CMK (cell line): ENCODE measurements at places on chromosomes 7 and 10.

DNA sequence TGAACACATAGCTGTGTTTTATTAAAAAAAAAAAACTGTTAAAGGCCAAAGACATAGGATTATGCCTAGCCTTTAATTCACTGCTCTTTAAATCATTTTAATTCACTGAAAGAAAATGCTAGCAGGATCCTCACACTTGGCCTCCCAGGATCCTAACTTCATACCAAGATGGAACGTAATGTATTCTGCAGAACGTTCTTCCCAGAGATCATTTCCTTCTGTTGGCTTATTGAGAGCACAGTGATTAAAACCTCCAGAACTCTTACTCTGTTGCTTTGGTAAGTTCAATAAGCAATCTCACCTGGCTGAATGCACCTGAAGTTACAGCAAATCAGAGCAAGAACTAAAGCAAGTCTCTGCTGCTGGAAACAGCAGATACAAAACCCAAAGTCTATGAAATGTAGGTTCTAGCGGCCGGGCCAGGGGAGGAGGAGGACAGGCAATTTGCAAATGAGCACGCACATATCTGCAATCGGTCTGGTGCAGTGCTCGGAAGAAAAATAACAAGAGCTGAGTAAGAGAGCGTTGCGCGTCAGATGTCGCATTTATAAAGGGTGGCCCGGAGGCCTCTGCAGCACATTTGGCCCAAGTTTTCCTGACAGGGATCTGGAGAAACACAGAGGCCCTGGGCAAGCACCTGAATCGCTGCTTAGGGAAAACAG lies 193.9 kb downstream of the FAM107B start:
- DNase-seq: no peak

DNA sequence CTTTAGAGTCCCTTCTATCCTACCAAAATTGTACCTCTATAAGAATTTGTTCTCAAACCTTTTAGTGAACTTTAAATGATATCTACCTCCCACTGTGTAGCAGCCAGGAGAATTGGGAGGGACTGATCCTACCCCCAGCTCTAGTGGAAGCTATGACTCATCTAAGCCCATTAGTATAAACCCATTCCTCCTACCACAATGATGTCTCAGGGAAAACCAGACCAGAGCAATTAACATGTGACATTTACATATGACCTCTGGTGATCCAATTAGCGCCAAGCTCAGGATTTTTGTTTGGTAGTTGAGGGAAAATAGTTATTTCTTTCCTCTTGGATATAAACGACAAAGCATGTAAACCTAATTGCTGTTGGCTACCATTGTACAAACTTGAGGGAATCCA lies 33.1 kb upstream of the R3HCC1L start:
- no peak for DNase-seq

DNA sequence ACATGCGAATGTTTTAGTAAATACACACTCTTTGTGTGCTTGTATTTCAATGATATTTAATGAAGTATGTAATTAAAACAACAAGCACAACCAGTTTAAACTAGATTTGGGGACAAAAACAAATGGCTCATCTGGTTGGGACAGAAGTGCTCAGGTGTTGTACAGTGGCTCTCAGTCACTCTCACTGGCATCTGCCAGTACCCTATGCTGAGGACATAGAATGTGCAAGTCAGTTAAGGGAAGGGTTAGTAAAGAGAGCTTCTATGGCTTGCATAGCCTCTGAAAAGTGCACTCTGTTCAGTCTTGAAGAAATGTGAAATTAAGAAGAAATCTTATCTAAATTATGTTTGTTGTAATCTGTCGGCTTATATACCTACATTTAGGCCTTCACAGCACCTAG lies 183.0 kb downstream of the LRRC4 start:
- DNase-seq: no peak

- no peak for DNase-seq
Measured at GRCh38 chr7:44348851-44349781, 23.7 kb upstream of the CAMK2B start.

GRCh38 chr7:116630357-116630756 lies 41.6 kb upstream of the MET start:
- DNase-seq: no peak

GRCh38 chr7:19202599-19202998 lies 57.4 kb upstream of the FERD3L start:
- no peak for DNase-seq

DNA sequence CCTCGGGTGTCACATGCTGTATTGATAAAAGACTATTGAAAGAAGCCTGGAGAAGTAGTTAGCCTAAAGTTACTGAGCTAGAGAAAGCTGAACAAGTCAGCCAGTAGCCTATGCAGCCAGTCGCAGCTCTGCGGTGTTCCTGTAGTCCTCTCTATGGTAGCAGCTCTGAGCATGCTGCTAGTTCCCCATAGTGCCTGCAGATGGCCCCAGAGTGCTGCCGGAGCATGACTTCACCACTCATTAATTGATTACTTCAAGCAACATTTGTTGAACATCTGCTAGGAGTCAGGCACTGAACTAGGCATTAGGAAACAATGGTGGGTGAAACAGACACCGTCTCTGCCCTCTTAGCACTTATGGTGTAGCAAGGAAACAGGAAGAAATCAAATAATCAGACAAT lies 422.7 kb downstream of the SORCS3 start:
- no peak for DNase-seq

GRCh38 chr10:127345231-127345965 lies 149.0 kb upstream of the INSYN2A start:
- DNase-seq: no peak

GRCh38 chr7:54987772-54988171 lies 31.0 kb upstream of the EGFR start:
- no peak for DNase-seq

GRCh38 chr10:97633921-97634320 lies 621 bp upstream of the MORN4 start:
- no peak for DNase-seq

DNA sequence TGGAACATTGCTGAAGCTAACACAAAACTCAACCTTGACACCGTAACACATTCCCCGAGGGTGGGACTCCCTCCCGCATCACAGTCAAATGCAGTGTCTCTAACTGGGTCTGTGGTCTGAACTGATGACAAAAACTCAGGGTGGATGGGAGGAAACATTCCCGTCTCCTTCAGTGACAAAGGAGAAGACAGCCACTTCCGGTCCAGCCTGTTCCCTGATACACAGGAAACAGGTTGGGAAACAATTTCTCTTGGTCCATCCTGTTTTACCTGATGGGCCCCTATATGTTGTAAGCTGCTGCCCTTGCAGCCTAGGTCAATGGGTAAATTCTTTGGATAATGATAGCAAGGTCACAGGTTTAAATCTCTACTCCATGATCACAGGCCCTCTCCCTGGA lies 20.4 kb downstream of the SLC13A4 start:
- DNase-seq: no peak

- no peak for DNase-seq
Measured at GRCh38 chr10:10830293-10830986, 187.2 kb upstream of the CELF2 start.

GRCh38 chr7:117229350-117229749 lies 93.5 kb downstream of the WNT2 start:
- no peak for DNase-seq

DNA sequence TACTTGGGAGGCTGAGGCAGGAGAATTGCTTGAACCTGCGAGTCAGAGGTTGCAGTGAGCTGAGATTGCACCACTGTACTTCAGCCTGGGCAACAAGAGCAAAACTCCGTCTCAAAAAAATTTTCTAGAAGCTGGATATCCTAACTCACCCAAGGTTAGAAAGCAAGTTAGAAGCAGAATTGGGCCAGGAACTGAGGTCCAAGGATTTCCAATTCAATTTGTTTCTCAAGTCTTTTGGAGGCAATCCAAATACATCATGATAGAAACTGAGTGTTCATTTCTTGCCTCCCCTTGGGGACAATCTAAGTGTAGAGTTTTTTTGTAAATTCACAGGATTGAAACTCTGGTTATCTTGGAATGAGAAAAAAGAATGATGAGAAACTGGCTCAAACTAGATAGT lies 45.5 kb downstream of the LAMB1 start:
- DNase-seq: no peak

- DNase-seq: no peak
Measured at GRCh38 chr7:101867265-101867664, 49.8 kb downstream of the CUX1 start.

DNA sequence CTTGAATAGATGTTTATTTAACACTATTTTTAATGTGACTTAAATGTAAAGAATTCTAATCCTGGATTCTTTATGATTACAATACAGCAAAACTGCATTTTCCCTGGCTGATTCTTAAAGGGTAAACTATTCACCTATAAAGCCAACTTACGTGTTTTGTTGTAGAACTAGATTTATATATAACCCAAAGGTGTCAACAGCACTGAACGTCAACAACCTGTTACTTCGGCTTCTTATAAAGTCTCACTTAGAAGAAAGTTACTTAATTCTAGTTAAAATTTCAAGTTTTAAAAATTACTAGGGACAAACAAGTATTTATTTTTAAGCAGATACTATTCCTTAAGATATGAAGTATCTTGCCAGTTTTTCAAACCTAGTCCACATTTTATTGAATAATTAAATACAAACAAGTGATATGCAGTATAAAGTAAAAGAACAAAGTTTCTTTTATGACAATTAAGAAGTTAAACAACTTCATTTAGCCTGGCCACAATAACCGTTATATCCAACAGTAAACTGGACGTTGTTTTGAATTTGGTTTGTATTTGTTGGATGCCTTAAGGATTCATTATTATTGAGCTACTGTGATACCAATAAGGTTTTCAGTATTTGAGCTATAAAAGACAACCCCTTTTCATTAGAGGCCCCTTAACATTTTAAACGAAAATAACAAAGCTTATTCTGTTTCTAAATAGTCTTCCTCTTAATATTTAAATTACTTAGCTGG lies 83.1 kb downstream of the SNX10 start:
- no peak for DNase-seq

DNA sequence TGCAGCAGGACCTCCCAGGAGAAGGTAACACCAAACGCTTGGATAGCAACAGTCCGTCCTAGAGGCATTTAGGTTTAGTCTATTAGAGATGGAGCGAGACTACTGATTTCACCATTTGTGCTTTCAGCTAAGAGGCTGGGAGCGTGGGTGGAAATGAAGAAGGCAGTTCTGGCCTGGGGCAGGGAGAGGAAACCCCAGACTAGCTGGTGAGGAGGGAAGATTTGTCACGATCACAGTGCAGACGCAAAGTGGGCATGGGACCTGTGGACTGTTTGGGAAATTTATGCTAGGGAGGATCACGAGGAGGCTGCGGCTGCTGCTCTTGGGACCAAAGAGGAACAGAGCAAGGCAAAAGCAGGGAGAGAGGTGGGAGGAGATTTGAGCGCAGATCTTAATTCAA lies 130.4 kb upstream of the AOAH start:
- no peak for DNase-seq

- DNase-seq: no peak
Measured at GRCh38 chr10:88254091-88254490, 329.0 kb downstream of the RNLS start.

- DNase-seq: no peak
Measured at GRCh38 chr7:140645166-140645900, 4.7 kb upstream of the DENND2A start.

- no peak for DNase-seq
Measured at GRCh38 chr7:113606325-113606724, 312.5 kb downstream of the PPP1R3A start.

DNA sequence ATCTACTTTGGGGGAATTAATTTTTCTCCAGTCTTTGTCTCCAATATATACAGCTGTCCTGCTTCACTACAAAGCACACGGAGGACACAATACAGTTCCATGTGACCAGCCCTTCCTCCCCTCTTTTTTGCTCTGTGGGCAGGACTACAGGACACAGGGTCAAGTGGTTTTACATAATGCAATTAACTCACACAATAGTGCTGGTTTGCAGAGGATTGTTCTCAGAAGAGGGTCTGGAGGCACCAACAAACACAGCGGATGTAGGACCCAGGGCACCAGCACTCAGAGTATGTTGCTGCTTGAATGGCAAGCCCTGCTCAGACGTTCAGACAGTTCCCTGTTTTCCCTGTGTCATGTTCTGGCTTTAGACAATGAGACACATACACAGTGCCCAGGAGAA lies 52.0 kb upstream of the NPTX2 start:
- no peak for DNase-seq

- no peak for DNase-seq
Measured at GRCh38 chr7:78794101-78794500, 659.4 kb downstream of the MAGI2 start.

DNA sequence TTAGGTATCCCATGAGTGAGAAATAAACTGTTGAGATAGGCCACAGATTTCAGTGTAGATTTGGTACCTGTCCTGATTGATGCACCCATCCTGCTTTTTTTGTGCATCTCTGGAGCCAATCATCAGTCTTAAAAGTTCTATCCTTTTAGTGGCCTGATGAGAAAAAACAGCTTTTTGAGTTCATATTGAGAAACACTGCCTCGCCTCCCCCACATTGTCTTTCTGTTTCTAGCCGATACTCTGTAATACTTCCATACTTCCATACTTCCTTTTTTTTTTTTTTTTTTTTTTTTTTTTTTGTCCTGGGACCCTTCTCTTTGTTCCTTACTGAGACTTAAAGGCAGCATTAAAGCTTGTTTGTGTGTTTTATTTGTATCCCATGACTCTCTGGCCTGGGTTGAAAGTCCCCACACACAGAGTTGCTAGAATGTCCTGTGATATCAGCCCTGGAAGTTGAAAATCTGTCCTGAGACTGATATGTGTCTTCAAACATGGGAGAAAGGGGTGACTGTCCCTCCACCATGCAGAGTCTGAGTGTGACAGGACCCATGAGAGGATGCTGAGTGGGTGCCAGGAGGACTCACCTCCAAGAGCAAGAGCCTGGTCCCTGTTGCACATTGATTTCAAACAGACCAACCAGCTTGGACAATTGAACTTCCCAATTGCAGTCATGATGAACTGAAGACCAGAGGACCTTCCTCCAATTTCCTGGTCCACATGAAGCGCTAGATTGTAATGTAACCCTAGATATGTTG lies 5.7 kb downstream of the ZNF22 start:
- no peak for DNase-seq

GRCh38 chr7:43362652-43363034 lies 220.3 kb upstream of the STK17A start:
- DNase-seq: no peak

GRCh38 chr7:145434811-145435210 lies 599.0 kb upstream of the TPK1 start:
- no peak for DNase-seq

GRCh38 chr7:50197549-50197948 lies 104.5 kb upstream of the ZPBP start:
- DNase-seq: no peak

- DNase-seq: no peak
Measured at GRCh38 chr7:130648580-130648979, 20.0 kb downstream of the COPG2 start.

GRCh38 chr10:108861181-108861754 lies 1062.0 kb downstream of the XPNPEP1 start:
- no peak for DNase-seq

- DNase-seq: no peak
Measured at GRCh38 chr10:91690412-91690811, 57.5 kb upstream of the PPP1R3C start.

- no peak for DNase-seq
Measured at GRCh38 chr10:77824908-77825307, 101.6 kb downstream of the DLG5 start.

GRCh38 chr10:114311023-114311422 lies 72.0 kb downstream of the VWA2 start:
- DNase-seq: no peak

- no peak for DNase-seq
Measured at GRCh38 chr7:2237109-2237602, 4.4 kb upstream of the MAD1L1 start.
